ENCODE measurements at places on chromosomes 2 and 18.

- DNase-seq: no peak
Measured at GRCh38 chr2:44116319-44116718, 52.4 kb upstream of the PPM1B start.

DNA sequence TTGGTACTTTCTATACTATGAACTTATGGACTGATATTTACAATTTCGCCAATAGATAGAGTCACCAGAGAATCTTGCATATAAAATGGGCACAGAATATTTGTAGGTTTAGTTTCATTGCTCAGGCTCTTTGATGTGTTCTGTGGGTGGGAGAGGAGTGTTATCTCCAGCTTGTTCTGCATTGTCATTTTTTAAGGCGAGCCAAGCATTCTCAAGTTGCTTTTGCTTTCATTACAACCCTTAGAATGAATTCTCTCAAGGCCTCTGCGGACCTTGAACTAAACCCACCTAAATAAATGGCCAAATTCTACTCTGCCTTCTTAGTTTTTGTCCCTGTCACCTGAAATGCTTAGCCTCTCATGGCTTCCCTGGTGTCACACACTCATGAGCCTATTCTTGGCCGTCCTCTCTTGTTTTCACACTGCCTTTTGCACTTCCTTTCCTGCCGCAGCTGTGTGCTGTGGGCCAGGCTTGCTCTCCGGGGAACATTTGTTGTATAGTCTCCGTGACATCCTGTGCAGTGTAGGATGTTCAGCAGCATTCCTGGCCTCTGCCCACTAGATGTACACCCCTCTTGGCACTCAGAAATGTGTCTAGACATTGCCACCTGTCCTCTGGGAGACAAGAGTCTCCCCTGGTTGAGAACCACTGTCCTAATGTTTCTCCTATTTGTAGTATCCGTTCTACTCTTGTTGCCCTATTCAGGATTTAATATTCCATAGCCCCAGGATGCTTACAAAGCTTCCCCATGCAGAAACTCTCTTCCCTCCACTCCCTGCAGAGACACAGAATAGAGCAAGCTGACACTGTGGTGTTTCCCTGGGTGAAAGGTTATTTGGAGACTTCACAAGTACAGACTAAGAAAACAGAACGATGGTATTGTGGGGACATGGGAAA is 255.6 kb downstream of the PTPRM start:
- DNase-seq: no peak

DNA sequence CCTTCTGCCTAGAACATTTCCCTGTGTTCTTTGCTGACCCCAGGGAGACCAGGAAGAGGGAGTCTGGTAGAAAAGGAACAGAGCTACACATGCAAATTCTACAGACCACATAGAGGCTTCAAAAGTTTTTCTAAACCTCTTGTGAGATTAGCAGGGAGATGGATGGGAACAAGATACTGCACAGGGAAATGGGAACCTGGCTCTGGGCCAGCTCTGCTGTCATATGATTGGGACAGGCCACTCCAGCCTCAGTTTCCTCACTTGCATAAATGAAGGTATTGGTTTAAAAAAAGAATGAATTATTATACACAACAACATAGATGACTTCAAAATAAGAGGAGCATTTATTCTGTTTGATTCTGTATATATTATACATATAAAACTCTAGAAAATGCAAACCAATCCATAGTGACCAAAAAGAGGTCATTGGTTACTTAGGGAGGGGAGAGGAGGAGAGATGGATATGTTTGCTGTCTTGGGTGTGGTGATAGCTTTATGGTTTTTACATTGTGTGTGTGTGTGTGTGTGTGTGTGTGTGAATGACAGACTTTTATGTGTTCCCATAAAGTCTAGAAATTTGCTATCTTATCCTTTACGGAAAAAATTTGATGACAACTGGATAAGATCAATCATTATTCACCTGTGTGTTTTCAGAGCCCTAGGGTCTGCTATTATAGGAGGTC is 115.5 kb downstream of the MGAT5 start:
- no peak for DNase-seq

DNA sequence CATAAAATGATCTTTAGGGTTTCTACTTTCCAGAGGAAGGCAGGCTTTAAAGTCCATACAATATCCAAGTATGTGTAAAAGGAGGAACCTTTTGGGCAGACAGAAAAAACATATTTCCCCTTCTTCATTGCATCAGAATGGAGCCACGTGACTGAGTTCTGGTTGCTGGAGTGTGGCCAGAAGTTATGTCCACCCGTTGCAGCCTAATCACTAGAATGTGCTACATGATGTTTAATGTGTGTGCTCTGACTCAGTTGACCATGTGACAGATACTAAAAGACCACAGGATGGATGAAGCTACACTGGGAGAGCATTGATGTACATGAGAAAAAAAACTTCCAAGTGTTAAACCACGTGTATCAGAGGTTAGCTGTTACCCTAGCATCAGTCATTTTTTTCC is 460.9 kb downstream of the RIT2 start:
- DNase-seq: no peak

GRCh38 chr2:159728629-159729028 is 16.3 kb downstream of the MARCHF7 start:
- no peak for DNase-seq

DNA sequence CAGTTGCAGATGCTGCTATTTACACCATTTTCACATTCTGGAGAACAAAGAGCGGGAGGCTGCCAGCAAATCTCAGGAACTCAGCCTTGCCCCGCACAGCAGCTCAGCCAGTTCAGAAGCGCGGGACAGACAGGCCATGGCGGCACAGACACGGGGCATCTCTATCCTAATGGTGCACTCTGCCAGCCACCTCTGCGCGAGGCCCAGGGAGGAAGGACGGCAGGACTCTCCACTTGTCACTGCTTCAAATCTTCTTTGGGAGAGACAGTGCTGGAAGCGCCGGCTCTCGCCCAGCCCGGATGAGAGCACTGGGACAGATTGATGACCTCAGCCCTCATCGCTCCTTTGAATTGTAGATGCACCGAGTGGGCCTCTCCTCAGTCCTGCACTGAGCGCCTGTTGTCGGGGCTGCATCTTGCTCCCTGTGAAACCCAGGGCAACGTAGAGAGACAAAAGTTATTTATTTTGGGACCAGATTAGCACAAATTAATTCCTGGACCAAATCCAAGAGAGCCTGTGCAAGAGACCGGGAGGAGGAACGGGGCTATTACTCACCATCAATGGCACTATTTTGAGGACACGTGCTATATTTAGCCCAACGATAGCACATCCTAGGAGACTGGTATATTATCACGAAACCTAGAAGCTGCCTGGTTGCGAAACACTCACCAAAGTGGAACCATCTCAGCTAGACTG is 211.4 kb upstream of the SMIM21 start:
- no peak for DNase-seq

DNA sequence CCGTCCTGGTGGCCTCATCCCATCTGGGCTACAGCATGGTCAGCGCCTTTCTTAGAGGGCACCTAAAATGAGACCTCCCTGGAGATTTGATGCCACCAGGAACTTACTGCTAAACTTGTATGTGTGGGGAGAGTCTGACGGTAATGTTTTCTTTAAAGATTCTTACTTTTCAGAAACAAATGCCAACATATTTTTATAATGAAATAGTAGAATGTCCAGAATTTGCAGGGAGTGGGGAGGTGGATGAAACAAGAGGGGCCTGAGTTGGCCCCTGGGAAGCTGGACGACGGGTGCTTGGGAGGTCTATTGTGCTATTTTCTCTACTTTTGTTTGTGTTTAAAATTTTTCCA is 118.8 kb upstream of the CTDP1 start:
- no peak for DNase-seq

GRCh38 chr2:153635494-153635893 is 156.9 kb upstream of the RPRM start:
- no peak for DNase-seq

- DNase-seq: no peak
Measured at GRCh38 chr2:25692143-25692542, 18.8 kb upstream of the DTNB start.

- DNase-seq: no peak
Measured at GRCh38 chr18:23468753-23469459, 15.8 kb downstream of the RIOK3 start.

- DNase-seq: no peak
Measured at GRCh38 chr2:100757621-100758394, 62.1 kb upstream of the NPAS2 start.

All from T-helper 22 cell (primary cell).